ENCODE measurements at places on chromosomes 13 and 19.

- DNase-seq, result no peak
Observed at GRCh38 chr19:35641515-35642151, at the start of gene ETV2. Gene ETV2 (plus strand): TSS chr19:35641745. CDS start chr19:35642461, 716 bp downstream.

DNA sequence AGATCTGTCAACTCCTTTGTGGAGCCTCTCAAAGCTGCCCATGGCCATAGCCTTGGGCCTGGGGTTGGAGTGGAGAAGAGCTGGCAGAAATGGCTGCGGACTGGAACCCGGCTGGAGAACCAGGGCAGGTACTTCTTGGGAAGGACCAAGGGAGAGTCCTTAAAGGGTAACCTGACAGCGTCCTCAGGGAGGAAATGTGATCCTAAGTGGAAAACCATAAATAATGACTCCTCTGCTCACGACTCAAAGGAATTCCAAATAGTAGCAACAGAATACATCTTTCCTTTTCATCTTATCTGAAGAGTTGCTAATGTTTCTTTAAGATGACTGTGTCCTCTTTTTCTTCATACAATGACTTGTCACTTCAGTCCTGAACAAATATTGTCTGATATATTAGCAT lies 41.0 kb downstream of the RAP2A start:
- DNase-seq, result no peak

DNA sequence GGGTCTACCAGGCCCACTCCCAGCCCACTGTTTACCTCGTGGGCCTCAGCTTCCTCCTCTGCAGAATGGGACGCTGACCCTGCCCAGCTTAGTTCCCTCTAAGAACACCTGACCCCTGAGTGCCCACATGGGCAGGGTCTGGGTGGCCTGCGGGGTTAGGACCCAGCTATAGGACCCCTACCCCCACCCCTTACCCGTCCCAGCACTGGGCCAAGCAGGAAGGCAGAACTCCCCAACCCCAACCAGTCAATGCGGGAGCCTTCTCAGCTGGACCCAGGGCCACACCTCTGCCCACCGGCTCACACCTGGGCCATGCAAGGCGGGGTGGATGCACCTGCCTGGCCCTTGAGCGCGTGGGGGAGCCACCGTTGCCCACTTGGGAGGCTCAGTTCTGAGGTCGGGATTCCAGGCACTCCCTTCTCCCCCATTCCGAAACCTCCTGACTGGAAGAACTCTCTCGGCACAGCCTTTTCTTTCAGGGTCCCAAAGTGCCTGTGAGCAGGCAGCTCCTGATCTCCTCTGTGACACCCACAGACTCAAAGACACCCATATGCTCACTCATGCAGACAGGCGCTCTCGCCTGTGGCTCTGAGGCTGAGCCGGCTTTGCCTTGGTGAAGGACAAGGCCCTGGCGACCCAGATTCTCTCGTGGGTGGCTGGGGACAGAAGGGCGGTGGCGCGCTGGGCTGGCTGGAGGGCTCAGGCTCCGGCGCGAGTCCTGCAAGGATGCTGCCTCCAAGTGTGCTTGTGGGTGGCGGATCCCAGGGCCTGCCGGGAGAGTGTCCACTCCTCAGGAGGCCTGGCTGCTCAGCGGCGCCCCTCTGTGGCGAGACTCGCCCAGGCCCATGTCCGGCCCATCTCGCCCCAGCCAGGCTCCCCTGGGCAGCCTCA lies 27.9 kb upstream of the PARP4 start:
- DNase-seq, result no peak

DNA sequence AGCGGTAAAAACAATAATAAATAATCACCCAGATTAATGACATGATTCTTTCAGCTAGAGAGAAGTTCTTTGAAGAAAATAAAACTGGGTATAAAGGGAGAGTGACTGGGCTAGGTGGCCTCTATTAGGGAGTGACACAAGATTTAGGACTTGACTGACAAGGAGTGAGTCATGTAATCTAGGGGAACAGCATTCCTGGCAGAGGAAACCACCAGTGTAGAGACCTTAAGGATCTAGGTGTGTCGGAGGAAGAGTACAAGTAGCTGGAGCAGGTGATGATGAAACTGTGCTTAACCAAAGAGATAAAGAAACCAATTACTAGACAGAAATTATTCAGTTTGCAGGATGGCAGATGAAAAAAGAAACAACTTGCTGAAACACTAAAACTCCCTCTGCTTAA lies 248.0 kb downstream of the RFC3 start:
- DNase-seq, result no peak

DNA sequence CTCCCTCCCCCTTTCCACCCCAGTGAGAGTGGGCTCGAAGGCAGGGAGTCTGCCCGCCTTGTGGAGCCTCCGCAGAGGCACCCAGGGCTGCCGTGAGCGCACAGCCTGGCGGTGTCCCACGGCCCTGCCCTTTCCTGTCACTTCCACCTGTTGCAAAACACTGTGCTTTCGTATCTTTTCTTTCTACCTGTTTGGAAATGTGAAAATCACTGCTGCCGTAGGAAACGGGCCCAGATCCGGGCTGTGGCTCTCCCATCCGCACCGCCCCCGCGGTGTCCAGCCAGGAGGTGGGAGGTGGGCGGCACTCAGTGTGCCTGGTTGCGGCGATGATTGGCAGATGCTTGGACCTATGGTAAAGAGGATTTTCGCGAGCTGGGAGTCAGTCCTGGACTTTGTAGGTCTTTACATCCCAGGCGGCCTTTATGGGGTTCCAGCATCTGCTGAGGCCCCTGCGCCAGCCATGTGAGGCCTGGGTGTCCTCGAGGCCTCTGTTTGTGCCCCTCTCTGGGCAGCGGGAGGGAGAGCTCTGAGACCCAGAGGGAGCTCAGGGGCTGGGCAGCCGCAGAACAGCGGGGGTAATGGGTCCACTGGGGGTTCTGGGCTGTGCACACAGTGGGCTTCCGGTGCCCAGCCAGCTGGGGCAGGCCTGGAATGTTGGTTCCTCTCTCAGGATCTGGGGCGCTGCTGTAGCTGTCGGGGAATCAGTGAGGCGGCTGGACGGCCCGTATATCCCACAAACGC lies 6.1 kb downstream of the STK11 start:
- DNase-seq, result no peak

- DNase-seq, result peak; percentile 50
Observed at GRCh38 chr13:114143806-114144605, 11.6 kb upstream of the RASA3 start.

DNA sequence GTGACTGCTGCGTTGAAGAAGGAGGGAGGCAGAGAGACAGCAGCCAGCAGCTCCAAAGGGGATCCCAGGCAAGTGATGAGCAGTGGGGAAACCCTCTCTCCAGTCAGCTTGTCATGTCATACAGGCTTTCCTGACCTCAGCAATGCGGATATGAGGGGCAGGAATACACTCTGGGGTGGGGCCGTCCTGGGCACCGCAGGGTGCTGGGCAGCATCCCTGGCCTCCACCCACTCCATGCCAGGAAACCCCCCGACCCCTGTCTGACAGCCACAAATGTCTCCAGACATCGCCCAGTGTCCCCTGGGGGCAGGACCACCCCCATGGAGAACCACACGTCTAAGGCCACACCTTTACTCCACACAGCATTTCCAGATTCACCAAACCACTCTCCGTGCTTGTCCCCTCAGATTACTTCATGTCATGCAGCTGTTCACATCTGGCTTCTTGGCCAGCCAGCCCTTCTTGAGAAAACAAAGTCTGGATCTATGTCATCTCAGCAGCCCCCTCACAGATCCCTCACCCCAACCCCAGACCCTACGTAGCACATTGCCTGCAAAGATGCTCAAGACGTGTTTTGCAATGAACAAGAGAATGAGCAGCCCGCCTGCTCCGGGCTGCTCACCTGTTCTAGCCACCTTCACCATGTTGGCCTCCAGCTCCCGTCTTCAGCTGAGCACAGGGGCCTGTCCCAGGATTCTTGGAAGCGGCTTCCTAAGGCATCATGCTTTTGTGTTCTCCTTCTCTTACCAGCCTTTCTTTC lies 46.5 kb downstream of the RFX2 start:
- DNase-seq, result no peak

GRCh38 chr19:40274585-40275544 lies 10.3 kb downstream of the AKT2 start:
- no peak for DNase-seq

- DNase-seq, result no peak
Observed at GRCh38 chr13:23752111-23753001, 136.8 kb downstream of the MIPEP start.

- DNase-seq, result no peak
Observed at GRCh38 chr13:23561261-23561660, 9.0 kb upstream of the TNFRSF19 start.

All from stimulated activated CD4-positive, alpha-beta T cell treated with anti-CD3 and anti-CD28 coated beads, Interleukin-2, amount 100 ng/mL, for 48 hours (primary cell).